ENCODE measurements at places on chromosomes 16 and 17. TPM values are rescaled to one million over a fixed set of nuclear protein-coding genes. Genes with fewer than 3 reads are reported as not detected.

The CD300LB gene
- 3.0 TPM for total RNA-seq

The HYDIN gene
- 0.34 TPM for total RNA-seq

The LPO gene
- total RNA-seq: not detected

The CES1 gene
- 17.9 TPM for total RNA-seq

The HOXB2 gene
- 9.5 TPM for total RNA-seq

The TACO1 gene
- total RNA-seq: 13.7 TPM

The SLC6A4 gene
- total RNA-seq: 0.15 TPM

The KRT16 gene
- total RNA-seq: not detected

The CES4A gene
- total RNA-seq: 9.1 TPM

Data from spleen (tissue), 13 donors.